Astrocyte (in vitro differentiated cells and primary cell): ENCODE measurements at places on chromosomes 13 and 19. TPM values are rescaled to one million over a fixed set of nuclear protein-coding genes. Genes with fewer than 3 reads are reported as not detected.

The THAP8 gene
- 5.0 and 6.0 TPM in 2 replicates for total RNA-seq

The EPSTI1 gene
- 96.0 and 117 TPM in 2 replicates for total RNA-seq

DNA sequence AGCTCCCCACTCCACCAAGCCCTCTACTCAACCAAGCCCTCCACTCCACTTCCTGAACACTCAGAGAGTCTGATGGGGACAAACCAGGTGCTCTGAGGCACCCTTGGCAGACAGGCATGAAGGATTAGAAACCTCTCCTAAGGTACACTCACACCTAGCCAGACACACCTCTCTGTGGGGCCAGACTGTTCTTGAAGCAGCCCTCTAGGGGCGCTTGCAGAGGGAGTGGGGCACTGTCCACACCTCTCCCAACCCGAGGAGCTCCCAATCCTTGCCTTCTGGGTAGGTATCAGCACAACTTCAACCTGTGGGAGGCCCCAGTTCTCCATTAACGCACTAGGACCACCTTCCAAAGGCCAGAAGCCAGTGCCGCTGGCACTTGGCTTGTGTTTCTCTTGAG, 108.7 kb upstream of the VSTM2B start:
- H3K4me3 ChIP-seq, result no peak overlapping the region
- no peak overlapping the region for H3K27ac ChIP-seq
- no peaks in the 10 kb centered on the region for H3K4me1 ChIP-seq
- H3K36me3 ChIP-seq, result no peaks in the 10 kb centered on the region
- no peak for DNase-seq

GRCh38 chr19:13987101-13987890, 18.8 kb downstream of the RFX1 start:
- H3K4me3 ChIP-seq, result no peak overlapping the region
- DNase-seq, result no peak
- H3K27ac ChIP-seq, result no peak overlapping the region

GRCh38 chr13:32135056-32135390, 103.4 kb downstream of the FRY start:
- no peak for DNase-seq
- H3K4me1 ChIP-seq, result peaks cover 11% of the 10 kb centered on the region
- peak overlapping the region; percentile 65 for H3K27ac ChIP-seq

The PRR20D gene
- total RNA-seq, result not detected in 2 replicates

DNA sequence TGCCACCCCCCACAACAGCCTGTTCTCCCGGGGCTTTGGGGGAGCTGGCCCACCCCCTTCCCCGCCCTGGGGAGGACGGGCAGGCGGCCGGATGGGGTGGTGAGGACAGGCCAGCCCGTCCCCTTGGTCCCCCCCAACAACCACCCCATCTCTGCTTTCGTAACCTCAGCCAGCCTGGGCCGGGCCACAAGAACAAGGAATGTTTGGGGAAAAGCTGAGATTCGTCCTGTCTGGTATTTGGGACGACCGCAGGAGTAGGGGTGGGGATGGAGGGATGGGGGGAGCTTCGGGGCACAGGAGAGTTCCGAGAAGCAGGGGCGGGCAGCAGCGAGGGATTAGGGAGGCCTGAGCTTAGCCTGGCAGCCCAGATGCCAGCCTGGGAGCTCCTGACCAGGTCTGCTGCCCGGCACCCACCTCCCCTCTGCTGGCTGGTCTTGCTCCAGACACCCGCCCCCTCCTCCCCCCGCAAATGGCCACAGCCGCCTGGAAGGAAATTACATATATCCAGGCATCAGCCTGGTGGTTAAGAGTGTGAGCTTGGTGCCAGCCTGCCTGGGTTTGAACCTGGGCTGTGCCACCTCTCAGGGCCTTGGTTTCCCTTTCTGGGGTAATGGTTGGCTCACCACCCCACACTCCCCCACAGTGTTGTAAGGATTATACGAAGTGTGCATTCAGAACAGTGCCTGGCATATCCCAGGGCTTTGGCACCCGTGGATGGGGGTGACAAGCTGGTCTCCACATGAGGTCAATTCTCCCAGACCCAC, at the start of gene PODNL1:
TSS of gene PODNL1 (minus strand) at position 117 of the 764 bp plus-strand sequence. CDS start 236 bp downstream, outside the sequence.
- peaks cover 9% of the 10 kb centered on the region for H3K4me1 ChIP-seq
- H3K36me3 ChIP-seq, result no peaks in the 10 kb centered on the region
- H3K4me3 ChIP-seq, result peak within 1 kb of the TSS; percentile 29
- peaks cover 8% of the 10 kb centered on the region for H3K27me3 ChIP-seq

- no peaks in the 10 kb centered on the region for H3K4me1 ChIP-seq
- H3K27me3 ChIP-seq, result no peaks in the 10 kb centered on the region
- DNase-seq, result no peak
- no peaks in the 10 kb centered on the region for H3K36me3 ChIP-seq
- no peak overlapping the region for H3K4me3 ChIP-seq
Observed at GRCh38 chr13:111665691-111666095, 345.3 kb downstream of the TEX29 start.

DNA sequence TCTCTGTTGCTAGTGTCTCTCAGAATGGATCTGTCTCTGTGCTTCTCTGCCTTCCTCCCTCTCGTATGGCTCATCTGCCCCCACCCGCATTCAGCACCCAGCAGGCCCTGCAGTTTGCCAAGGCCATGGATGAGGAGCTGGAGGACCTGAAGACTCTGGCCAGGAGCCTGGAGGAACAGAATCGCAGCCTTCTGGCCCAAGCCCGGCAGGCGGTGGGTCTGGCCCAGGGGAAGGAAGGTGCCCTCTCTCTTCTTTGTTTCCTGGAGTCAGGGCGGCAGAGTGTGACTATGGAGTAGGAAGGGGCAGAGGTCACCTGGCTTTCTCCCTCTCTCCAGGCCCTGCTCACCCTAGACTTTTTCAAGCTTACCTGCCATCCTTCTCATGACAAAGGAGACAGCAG, 10.9 kb downstream of the KASH5 start:
- H3K27me3 ChIP-seq, result no peaks in the 10 kb centered on the region
- H3K36me3 ChIP-seq, result no peaks in the 10 kb centered on the region
- H3K27ac ChIP-seq, result no peak overlapping the region
- H3K4me3 ChIP-seq, result no peak overlapping the region
- no peak for DNase-seq

GRCh38 chr19:5958851-5959122, 19.2 kb downstream of the RANBP3 start:
- no peak for DNase-seq
- H3K4me3 ChIP-seq, result no peak overlapping the region
- no peaks in the 10 kb centered on the region for H3K36me3 ChIP-seq
- no peak overlapping the region for H3K27ac ChIP-seq

DNA sequence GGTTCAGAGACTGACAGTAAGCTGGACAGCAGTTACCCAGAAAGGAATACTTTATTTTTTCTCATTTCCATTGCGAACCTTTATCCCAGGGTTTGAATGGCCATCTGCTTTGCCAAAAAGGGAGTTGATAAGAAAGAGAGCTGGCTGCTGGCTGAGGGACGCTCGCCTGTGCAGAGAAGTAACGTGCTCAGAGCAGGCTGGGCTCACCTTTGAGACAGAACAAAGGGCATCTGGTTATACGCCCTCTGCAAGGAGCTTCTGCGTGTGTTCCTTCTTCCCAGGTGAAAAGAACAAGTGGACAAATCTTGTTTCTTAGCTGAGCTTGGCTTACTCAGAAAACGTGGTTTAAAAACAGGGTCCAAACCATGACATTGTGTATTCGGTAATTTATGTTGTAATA, 47.4 kb downstream of the EFNB2 start:
- H3K27ac ChIP-seq, result no peak overlapping the region
- no peak overlapping the region for H3K4me3 ChIP-seq

The CGB7 gene
- total RNA-seq, result 7.1 and 8.8 TPM in 2 replicates

The EBPL gene
- 57.6 and 62.1 TPM in 2 replicates for total RNA-seq

DNA sequence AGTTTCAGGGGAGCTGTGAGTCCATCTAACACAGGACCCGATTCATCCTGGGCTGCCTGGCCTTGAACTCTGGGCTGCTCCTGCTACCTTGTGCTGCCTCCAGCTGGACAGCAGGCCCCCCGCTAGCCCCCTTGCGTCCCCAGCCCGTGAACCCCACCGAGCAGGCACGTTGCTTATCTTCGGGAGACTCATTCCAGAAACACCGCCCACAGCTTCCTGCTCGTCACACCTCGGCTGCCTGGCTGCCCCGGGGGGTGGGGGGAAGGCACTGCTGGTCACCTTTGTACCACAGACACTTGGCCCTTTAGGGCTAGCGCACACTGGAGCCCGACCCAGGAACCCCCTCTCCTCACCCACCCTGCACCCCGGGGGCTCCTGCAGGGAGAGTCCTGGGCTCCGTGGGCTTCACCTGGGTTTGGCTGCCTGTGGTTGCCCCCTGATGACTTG, 48.1 kb downstream of the CRTC1 start:
- peaks cover 12% of the 10 kb centered on the region for H3K4me1 ChIP-seq
- no peak overlapping the region for H3K4me3 ChIP-seq
- DNase-seq, result peak; percentile 26
- no peaks in the 10 kb centered on the region for H3K27me3 ChIP-seq
- no peaks in the 10 kb centered on the region for H3K36me3 ChIP-seq
- H3K27ac ChIP-seq, result no peak overlapping the region
